Naive thymus-derived CD8-positive, alpha-beta T cell (primary cell): ENCODE measurements at places on chromosomes 7 and 10.

DNA sequence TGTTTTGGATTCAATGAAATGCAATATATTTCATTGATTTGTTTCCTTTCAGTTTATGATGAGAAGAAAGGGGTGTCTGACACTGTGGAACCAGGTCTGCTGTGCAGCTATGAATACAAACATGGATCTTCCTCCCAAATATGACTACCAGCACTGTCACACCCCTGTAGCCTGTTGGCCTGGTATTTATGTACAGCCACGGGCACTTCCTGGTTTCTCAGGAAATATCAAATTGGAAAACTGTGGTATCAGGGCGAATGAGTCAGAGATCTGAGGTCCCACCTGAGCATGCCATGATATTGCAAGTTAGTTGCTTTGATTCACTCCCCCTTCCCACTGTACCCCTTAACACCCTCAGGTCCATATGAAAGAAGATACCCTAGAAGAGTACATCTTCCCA lies 87.8 kb downstream of the DNMBP start:
- no peak for DNase-seq

- peak; percentile 33 for DNase-seq
Measured at GRCh38 chr10:49592726-49593563, 17.2 kb upstream of the SLC18A3 start.

- no peak for DNase-seq
Measured at GRCh38 chr7:77837275-77837674, 38.7 kb downstream of the PHTF2 start.

- no peak for DNase-seq
Measured at GRCh38 chr7:39592586-39592985, 26.4 kb downstream of the YAE1 start.
